NCI-H1105 treated with DMSO at 0.1 percent for 48 hours (cell line): ENCODE measurements at places on chromosomes 3 and 15.

DNA sequence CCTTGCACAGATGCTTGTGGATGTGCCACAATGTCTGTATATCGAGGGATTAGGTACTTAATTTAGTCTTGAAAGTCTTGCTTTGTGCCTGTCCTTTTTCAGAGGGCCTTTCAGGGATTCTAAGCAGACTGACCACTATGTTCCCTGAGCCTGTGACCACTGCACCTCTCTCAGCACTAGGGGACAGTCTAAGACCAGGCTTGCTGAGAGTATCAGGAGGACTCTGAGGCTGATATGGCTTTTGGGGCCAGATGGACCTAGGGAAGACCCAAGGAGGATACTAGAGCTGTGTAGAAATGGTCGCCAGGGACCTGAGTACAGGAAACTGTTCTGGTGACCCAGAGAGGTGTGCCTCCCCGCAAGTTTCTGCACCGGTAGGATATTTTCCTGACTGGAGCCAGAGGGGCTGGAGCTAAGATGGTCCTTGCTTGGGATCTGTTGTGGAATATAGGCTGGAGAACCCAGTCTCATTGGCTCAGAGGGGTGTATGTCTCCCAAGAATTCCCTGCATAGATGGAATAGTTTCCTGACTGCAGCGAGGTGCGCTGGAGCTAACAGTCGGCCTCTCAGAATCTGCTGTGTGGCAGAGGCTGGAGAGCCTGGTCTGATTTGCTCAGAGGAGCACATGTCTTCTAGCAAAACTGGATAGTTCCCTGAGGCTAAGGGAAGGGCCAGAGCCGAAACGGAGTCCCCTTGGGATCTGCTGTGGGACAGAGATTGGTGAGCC lies 213.2 kb upstream of the DCBLD2 start:
- DNase-seq = no peak

DNA sequence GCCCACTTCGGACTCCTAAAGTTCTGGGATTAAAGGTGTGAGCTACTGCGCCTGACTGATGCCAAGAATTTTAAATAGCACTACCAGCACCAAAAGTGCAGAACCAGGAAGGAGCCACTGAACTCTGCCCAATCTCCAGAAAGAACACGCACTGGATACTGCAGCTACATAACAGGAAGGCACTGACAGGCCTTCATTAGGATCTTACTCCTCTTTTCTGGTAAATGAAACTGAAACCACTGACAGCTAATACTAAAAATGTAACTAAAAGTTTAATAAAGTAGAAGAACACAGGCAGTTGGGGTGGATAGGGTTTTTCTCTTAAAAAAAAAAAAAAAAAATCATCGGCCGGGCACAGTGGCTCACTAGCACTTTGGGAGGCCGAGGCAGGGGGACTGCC lies 74.1 kb upstream of the CHRM5 start:
- DNase-seq = no peak

DNA sequence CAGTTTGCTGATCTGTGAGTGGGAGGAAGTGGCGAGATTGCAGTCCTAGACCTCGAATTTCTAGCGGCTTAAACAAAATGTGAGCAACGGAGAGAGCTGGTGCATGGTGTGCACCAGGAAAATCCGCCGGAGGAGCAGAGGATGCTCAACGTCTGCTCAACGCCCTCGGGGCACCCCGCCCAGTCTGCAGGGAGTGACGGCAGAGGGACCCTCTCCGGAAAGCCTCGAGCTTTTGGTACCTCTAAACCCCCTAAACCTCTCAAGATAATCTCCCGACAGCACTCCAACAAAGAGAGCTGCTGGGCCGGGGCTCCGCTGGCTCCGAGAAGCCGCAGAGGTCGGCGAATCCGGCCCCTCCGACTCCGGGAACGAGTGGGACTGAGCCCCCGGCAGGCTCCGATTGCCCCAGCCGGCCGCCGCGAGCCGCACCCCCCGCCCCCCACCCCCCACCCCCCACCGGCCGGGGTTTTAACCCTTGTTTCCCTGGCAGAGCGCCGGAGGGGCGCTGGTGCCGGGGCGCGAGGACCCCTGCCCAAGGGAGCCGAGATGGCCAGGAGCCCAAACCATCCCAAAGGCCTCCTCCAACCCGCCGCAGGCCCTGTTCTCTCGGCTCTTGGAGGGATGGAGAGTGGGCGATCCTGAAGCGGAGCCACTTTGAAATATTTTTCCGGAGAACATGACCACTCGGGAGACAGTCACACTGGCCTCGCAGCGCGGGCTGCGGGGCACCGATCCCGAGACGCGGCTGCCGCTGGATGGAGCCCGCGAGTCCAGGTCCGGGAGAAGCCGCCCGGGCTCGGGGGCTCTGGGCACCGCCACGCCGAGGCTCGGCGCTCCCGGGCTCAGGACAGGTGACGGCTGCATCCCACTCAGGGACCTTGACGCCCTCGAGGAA lies 1.5 kb downstream of the MEGF11 start:
- peak; percentile 67 for DNase-seq

DNA sequence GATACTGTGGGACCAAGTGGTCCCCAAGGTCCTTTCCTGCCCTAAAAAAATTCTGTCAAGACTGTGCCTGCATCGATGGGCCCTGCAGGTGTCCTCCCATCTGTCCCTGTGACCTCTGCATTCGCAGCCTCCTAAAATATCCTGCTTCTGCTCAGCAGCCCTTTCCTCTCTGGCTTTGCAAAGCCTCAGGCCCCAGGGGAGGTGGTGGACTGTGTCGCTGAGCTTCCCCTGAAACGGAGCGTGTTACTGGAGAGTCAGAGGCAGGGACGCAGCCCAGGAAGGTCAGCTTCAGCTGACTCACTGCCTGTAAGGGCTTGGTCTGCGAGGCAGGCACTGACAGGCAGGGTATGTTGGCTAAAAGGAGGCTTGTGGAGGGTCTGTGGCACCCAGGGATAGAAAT lies 110.0 kb downstream of the RAB11A start:
- DNase-seq = no peak

GRCh38 chr3:86126552-86126951 lies 864.4 kb downstream of the VGLL3 start:
- no peak for DNase-seq

DNA sequence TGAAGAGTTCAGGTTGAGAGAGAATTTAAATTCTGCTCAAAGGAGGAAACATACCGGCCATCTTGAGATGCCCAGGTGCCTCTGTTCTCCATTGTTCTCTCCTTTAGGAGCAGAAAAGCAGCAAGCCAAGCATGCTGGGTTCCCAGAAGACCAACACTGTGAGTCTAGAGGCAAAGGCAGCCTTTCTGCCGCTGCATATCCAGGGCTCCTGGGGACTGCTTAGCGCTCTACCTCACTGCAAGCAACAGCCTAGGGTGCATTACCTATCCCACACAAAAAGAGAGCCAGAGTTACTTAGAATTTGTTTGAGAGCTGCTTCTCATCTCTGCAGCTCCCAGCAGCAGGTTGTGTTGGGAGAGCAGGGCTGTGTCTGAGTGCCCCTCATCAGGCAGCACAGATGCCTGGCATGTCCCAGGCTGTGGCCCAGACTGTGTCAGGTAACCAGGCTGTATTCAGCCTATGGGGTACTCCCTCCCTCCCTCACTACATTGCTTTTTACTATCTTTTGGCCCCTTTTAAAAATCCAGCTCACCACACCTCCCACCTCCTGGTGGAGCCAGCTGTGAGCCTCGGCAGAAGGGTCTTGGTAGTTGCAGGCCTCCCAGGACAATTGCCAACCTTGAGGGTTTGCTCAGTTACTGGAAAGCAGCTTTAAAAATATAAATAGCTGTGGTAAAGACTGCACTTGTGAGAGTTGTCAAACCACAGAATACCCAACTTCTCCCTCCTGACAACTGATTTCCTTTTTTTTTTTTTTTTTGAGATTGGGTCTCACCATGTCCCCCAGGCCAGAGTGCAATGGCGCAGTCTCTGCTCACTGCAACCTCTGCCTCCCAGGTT lies 30.2 kb downstream of the BCL2L10 start:
- DNase-seq = no peak

DNA sequence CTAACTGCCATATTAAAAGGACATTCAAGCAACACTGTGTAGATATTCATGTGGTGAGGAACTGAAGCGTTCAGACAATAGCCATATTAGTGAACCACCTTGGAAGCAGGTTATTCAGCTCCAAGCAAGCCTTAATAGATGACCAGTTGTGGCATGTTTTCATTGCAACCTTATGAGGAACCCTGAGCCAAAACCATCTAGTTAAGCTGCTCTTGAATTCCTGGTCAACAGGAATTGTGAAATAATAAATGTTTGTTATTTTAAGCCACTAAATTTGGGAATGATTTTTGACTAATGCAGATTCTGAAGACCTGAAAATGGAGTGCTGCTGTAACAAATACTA lies 73.0 kb downstream of the SPRED1 start:
- DNase-seq = no peak

DNA sequence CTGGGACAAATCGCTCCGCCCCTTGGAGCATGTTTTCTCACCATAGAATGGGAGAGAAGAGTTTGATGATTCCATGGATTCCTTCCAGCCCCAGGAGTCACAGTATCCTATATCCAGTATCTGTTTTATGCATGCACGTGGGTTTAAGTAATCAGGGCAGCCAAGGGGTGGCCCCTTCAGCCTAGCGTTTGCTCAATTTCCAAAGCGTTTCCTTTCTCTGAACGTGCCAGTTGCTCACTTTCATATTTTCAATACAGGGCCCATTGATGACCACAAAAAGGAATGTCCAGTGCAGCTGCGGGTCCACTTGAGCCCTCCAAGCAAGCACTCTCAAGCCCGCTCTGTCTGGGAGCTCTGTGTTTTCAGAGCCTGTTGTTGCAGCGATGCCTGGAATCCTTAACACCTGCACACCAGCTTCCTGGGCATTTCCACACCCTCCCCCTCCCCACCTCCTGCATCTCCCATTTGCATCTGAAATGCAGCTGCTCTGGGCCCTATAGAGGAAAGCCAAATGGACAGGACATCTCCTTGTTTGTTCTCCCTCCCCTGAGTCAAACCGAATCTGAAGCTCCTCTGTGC lies 164.3 kb upstream of the LPP start:
- peak; percentile 93 for DNase-seq

DNA sequence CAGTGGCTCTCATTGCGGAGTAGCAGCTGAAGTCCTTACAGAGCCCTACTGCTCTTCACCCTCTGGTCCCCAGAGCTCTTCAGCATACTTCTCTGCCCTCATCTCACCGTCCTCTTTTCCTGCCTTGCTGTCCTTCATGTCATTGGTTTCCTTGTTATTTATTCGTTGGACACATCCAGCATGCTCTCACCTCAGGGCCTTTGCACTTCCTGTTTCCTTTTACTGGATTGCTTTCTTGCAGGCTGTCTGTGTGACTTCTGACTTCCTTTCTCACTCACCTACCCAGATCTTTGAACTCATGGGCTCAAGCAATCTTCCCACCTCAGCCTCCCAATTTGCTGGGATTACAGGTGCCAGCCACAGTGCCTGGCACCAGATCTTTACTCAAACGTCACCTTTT lies 127.1 kb downstream of the NR1D2 start:
- DNase-seq = no peak

DNA sequence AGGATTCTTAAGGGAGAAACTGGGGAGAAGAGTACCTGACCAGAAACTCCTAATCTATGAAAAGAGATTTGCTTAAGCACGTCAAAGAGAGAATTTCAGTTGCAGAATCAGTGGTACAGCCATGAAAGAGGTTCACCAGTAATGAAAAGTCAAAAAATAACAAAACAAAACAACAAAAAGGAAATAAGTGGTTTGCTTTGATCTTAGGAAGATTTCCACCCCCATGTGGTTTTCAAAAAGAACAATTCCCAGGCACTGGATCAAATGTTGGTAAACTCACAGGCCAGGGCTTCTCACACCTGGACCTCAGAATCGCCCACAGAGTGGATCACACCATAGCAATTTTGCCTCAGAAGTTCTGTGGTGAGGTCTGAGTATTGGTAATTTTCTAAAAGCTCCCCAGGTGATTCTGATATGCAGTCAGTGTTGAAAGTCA lies 67.5 kb downstream of the TMEM39A start:
- no peak for DNase-seq

GRCh38 chr3:17802950-17803349 lies 60.5 kb upstream of the TBC1D5 start:
- no peak for DNase-seq

- DNase-seq = no peak
Observed at GRCh38 chr3:187263270-187263669, 28.3 kb downstream of the MASP1 start.

GRCh38 chr3:101685870-101686307 lies 629 bp downstream of the RPL24 start:
- no peak for DNase-seq

DNA sequence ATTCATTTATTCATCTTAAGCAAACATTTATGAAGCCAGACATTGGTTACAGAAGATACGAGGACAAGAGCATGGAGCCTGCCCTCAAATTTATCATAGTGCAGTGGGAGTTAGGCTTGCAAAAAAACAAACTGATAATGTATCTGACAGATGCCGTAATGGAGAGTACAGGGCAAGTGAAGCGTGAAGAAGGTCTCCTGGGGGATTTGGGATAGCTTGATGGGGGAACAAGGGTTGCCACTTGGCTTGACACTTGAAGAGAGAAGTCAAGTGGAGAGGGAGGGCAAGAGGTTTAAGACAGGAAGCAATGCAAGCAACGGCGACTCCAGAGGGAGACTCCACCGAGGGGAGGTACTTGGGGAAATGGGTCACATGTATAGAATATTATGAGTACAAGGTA lies 129.3 kb downstream of the SSR3 start:
- no peak for DNase-seq

- DNase-seq = no peak
Observed at GRCh38 chr3:7062714-7063113, 201.8 kb downstream of the GRM7 start.

GRCh38 chr3:127014536-127015281 lies 31.8 kb downstream of the PLXNA1 start:
- DNase-seq = no peak

DNA sequence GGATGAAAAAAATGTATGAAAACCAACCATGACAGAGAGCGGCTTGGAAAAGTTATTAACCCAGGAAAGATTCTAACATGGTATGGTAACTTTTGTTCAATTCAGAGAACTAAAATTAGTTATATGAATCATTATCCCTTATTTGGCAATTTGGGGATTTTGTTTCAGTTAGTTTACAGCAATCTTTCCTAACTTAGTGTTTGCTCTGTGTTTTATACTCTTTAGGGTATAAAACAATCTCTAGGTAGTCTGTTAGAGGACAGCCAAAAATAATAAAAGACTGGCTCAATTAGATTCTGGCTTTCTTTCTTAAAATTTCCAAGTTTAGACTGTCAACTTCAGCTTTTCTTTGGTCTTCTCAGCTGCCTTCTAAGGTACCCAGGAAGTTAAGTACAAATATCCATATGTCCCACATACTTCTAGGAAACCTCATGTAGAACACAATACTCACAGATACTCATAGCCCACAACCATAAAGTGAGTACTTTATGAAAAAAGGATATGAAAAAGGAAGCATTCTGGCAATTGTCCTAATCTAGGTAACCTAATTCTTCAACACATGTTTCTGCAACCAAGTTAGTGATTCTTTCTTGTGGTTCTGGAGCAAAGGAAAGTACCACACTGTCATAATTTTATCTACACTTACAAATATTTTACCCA lies 849.3 kb downstream of the ROBO1 start:
- no peak for DNase-seq

GRCh38 chr3:17119201-17120072 lies 234.7 kb downstream of the PLCL2 start:
- DNase-seq = no peak
